ENCODE measurements at places on chromosomes 3 and 15.
A peak's percentile ranks its signal among the peaks of the same experiment; 100 is the strongest.

- DNase-seq: no peak
These were observed 276.7 kb downstream of the ROBO1 start for GRCh38 chr3:79491029-79491641.

GRCh38 chr3:193710286-193711165 lies 117.5 kb downstream of the OPA1 start:
- no peak for DNase-seq

DNA sequence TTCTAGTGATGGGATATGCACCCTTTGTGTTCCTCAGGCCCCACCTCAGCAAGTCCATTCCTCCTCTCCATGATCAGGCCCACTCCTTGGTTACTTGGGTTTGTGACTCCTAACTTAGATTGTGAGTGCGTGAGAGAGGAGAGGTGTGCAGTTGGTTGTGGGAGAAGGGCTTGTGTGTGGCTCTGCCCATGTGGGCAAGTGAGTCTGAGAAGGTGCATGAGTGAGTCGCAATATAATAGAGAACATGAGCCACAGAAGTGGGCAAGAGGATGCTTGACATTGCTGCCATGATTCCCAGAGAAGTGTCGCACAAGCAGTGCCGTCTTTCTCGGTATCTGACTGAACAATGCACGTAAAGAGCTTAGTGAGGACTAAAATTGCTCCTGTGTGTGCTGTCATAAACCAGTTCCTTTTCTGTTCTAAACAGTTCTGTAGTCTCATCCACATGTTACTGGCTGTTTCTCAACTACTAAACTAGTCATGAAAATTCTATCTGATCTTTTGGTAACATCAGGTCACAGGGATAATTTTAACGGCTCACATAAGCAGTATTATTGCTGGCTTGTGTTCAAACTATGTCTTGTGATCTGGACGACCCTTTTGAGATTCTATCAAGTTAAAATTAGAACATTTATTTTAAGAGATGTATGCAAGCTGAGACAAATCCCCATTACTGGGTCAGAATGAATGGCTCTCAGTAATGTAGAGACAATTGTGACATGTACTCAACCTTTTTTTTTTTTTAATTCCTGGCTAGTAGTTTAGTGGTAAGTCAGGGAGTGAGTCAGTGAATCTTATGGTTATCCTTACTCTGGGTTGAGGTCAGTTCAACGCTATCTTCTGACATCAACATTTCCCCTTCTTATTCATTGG lies 25.6 kb downstream of the GYG1 start:
- no peak for DNase-seq

DNA sequence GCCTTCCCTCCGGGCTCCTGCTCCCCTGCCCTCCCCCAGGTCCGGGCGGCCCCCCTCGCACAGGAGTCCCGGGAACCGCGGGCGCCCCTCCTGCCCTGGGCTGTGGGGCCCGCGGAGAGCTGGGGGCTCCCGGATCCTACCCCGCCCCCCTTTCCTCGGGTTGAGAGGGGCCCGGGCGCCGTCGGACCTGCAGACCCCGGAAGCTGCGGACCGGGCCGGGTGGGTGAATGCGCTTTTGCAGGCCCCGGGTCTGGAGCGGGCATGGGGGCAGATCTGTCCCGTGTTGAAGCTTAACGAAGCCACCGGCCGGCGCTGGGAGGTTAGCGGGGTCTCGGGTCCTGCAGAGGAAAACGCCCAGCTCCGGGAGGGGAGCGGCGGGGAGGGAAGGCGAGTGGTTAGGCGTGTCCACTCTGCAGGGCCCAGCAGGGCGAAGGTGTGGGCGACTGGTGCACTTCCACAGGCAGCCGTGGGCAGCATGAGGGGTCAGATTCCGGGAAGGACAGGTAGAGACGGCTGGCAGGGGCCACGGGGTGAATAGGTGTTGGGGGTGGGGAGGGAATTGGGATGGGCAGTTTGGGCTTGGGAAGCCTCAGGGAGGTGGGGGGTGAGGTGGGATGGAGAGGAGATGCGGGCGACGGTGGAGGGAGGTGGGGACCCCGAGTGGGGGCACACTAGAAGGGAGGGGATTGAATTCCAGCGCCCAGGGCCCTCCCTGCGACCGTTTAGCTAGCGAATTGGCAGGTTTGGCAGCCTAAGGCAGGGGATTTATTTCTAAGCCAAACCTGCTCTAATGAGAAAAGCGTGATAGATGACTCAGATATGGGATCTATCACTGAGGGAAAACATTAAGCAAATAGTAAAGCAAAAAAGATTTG lies 635 bp downstream of the CD276 start:
- no peak for DNase-seq

DNA sequence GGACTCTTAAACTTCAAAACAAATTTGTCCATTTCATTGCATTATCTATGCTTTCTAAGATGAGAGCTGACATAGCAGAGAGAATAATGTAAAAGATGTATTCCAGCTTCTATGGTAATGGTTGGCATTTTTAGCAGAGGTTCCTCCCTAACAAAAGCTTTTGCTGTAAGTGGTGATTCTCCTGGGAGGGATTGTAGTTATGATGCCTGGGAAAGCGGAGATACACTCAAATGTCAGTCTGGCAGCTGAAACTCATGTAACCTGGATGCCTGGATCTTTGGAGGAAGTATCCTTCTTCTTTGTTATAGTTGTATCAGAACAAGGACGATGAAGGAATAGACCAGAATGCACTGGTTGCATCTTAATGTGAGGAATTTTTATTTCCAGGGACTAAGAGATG lies 7.5 kb downstream of the CHL1 start:
- no peak for DNase-seq

DNA sequence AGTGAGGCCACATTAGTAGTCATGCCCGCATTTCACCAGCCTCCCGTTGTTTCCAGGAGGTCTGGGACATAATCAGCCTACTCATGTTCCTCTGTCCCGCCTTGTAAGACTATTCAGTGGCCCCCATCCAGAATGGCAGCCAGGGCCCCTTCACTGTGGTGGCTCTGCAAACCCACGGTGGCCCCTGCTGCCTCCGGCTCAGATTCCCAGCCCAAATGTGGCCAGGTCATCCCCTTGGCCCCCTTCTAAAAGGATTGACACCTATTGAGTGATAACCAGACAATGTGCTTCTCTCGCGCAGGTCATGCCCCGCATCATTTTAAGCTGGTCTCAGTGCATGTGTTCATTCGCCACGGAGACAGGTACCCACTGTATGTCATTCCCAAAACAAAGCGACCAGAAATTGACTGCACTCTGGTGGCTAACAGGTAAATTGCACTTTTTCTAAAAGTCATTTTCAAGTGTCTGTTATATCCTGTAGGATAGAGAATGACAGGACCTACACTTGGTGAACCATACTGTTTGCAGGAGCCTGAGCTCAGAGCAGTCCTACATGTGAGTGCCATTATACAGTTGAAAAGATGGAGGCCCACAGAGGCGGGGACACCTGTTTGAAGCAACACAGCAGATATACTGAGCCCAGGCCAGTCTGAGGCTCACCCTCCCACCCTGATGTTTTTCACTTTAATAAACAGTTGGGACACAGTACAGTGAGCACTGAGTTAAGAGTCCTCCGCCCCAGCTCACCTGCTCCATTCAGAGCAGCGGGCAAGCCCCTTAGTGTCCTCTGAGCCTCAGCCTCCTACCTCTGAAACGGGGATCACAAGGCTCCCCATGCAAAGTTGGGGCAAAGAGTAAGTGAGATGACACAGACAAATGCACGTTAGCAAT lies 47.7 kb downstream of the PXYLP1 start:
- DNase-seq: peak; percentile 49

DNA sequence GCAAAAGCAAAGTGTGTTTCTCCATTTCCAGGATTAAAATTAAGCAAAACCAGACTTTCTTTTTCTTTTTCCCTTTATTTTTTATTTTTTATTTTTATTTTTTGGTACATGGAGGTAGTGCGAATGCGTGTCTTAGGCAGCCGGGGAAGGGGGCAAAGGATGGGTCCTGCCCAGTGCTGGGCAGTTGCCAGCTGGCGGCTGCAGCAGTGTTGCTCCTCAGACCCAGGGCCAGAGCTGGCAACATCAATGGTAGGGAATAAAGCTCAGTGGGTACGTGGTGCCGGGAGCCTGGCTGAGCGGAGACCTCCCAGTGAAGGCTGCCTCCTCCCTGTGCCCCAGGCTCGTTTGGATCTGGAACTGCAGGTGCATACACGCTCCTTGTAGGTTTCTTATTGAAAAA lies 46.3 kb downstream of the POLR2M start:
- DNase-seq: no peak

GRCh38 chr3:14047027-14047426 lies 77.6 kb downstream of the CHCHD4 start:
- no peak for DNase-seq

GRCh38 chr3:72372161-72372560 lies 476.1 kb downstream of the SHQ1 start:
- DNase-seq: no peak

GRCh38 chr3:13687517-13687943 lies 138.6 kb downstream of the FBLN2 start:
- DNase-seq: no peak

DNA sequence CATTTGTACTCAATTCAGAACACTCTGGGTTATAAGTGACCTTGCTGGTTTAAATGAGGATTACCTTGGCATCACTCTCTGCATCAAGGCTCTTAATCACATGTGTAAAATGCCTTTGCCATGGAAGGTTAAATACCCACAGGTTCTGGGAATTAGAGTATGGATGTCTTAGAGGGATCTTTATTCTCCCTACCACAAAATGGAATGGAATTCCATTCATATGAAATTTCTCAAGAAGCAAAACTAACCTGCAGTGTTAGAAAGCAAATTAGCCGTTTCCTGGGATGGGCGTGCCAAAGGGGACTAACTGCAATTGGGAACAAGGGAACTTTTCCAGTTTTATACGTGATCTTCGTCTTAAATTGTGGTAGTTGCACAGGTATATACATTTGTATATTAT lies 39.8 kb downstream of the TBL1XR1 start:
- DNase-seq: no peak

GRCh38 chr15:66578286-66578875 lies 12.6 kb upstream of the LCTL start:
- DNase-seq: no peak

- DNase-seq: no peak
These were observed 720.9 kb upstream of the SEMA6D start for GRCh38 chr15:46996359-46996758.

DNA sequence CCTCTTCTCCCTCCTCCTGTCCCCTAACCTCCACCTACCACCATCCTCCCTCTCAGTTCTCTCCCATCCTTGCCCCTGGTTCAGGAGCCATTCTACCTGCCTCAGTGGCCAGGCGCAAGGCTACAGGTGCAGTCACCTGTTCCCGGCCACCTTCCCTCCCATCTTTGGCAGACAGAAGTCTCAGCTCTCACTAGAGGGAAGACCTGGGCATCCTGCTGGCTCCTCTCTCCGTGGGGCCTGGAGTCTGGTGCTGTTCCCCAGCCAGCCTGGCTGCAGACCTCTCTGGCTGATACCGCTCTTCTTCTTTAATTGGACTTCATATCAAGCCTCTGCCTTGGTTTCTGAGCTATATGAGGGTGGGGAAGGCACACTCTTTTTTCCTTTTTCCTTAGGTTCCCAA lies 53.0 kb upstream of the SLC6A1 start:
- no peak for DNase-seq

GRCh38 chr15:93188236-93188635 lies 99.2 kb upstream of the RGMA start:
- no peak for DNase-seq

GRCh38 chr15:77473328-77473727 lies 52.6 kb downstream of the HMG20A start:
- DNase-seq: no peak

DNA sequence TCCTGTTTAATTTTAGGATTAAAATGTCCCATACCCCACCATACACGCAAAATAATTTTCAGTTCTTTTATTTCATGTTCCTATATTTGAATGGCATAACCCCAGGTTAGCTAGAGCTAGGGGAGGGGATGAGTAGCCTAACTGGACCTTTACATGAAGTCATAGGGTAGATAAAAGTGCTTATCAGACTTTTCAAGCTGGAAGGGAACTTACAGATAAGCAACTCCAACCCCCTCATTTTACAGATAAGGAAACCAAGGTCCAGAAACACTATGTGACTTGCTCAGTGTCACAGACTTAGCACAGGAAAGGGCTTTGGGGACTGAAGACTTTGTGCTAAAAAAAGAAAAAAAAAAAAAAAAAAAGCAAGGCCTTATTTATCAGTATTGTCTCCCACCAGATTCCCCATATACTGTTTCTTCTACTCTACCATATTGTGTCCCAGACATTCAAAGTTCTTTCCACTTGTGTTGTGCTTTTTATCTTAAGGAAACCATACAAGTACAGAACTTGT lies 10.6 kb upstream of the TNIK start:
- DNase-seq: no peak

GRCh38 chr3:24100696-24101402 lies 155.8 kb downstream of the NR1D2 start:
- DNase-seq: no peak

DNA sequence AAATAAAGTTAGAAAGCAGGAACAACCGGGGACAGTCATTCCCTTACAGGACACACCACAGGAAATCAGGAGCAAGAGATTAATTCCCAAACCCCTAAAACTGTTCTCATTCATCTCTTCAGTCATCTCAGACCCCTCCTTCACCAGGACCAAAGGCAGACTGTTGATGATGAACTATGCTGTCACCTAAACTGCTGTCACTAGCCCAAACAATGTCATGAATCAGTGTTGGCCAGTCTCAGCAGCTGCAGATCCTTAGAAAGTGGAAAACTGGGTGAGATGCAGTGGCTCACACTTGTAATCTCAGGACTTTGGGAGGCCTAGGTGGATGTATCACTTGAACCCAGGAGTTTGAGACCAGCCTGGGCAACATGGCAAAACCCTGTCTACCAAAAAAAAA lies 909.6 kb downstream of the ROBO1 start:
- DNase-seq: no peak

- DNase-seq: no peak
These were observed 133.4 kb upstream of the UBE3A start for GRCh38 chr15:25572191-25572590.

DNA sequence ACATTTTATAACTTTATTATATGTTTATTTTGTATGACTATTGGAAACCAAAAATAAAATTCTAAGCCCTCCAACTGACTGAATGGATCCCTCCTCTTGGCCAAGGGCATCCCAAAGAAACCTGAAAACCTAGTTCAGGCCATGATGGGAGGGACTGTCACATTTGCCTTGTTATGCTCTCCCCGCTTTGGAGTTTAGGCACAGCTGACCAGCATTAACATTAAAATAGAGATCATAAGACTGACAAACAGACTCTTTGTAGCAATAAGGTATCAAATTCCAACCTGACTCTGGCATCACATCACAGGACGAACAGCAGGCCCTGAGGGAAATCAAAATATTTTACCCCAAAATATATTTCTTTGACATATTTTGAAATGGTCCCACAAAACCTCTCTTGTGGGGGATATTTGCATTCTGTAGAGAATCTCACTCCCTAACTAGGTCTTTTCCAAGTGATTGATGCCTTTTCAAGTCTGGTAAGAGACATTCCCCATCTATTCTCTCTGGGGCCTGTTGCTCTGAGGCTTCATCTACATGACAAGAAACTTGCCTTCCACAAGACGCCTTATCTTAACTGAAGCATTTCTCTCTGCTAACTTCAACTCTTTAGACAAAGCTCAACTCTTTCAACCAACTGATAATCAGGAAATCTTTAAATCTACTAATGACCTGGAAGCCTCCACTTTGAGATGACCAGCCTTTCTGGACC lies 81.8 kb upstream of the PRR23E start:
- no peak for DNase-seq

GRCh38 chr3:126985132-126985985 lies 2.4 kb downstream of the PLXNA1 start:
- DNase-seq: no peak

GRCh38 chr3:133895208-133896001 lies at the start of gene RAB6B:
Gene RAB6B (minus strand): TSS chr3:133895882. CDS start chr3:133895466, 416 bp downstream.
- peak; percentile 69 for DNase-seq

GRCh38 chr15:60914360-60914759 lies 314.7 kb downstream of the RORA start:
- no peak for DNase-seq
